ENCODE measurements at places on chromosomes 11 and 22.

- peak; percentile 61 for DNase-seq
Observed at GRCh38 chr11:69131644-69132300, 24.0 kb upstream of the SMIM38 start.

- DNase-seq: no peak
Observed at GRCh38 chr11:119580081-119580480, 148.9 kb downstream of the NECTIN1 start.

DNA sequence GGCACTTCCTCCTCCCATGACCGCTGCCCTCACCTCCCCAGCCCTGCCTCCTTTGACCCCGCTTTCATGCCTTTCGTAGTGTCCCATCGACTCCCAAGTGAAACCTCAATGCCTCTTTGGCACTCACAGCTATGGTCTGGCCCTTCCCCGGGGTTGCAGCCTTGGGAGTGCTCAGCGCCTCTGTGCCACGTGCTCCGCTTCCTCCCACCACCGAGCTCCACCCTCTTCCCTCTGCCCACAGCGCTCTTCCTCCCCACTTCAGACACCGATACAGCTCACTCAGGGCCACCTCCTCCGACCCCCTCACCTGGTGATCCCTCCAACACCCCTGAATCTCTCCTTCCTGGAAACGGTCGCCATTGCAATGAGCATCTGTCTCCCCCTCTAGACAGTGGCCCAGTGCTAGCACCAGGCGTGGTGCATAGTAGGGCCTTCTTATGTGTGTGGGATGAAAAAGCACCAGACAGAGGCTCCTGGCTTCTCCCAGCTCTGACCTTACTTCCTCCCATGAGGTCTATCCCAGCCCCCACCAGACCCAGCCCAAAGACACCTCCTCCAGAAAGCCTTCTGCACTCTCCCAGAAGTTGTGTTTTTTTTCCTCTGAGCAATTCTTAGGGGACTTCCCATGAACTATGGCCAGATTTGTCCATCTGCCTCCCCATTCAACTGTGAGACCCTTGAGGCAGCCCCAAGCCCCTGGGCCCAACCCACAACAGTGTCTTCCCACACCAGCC, 16.4 kb upstream of the SCGB1A1 start:
- no peak for DNase-seq

DNA sequence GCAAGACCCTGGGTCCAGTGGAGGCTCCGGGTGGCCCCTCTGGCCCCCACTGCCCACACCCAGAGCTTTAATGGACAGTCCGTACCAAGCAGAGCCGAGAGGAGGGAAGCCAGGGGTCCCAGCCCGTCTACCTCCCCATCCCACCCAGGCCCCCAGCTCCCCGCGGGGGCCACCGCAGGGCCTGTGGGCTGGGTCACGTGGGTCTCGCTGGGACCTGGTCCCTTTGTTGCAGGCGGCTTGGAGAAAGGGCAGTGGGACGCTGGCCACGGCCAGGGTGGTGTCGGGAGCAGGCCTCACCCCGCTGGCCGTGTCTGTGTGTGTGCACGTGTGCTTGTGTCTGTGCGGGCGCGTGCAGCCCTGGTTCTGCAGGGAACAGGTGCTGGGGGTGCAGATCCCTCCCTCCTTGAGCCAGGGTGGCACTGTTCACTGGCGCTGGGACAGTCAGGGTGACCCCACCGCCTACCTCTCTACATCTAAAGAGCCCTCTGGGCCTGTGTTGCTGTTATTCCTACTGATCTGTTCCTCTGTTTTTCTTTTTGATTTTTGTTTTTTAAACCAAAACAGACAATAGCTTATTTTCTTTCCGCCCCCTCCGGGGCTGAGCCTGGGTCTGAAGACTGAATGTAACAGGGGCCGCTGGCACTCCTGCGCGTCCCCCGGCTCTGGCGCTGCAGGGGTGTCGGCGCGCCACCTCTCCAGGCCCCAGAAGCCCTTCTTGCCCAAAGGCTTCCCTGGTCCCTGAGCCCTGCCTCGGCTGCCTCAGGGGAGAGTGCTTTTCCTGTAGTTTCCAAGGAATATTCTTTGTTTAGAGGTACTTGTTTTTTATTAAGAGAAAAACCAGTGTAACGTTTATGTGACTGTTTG, 20.1 kb upstream of the TMEM191C start:
- no peak for DNase-seq

DNA sequence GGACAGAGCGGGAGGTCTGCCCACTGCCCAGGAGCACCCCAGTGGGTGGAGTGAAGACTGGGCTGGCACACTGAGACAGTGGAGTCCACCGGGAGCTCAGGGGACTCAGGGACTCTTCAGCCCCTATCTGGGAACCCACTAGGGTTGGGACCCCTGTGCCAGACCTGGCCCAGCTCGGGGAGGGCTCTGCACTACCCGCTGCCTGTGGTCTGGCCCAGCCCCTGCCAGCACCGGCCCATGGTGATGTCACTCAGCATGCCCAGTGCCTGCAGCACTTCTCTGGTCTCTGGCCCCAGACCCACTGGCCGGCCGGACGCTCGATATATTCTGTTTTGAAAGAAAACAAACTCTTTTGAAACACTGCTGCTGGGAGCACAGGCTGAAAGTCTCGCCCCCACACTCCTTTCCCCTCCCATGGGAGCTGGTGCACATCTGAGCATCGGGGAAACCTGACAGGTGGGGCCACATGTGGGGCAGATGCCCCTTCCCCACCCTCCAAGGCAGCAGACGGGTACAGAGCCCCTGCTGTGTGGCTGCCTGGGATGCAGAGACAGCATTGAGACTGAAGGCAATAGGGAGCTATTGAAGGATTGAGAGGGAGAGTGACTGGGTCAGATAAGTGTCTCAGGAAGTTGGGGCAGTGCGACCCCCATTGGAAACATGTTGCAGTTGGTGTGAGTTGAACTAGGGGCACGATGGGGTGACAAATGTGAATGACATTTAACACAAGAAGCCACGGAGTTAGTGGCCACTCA, 62.9 kb downstream of the MYEOV start:
- DNase-seq: no peak

GRCh38 chr11:75795276-75796090, 19.5 kb upstream of the UVRAG start:
- no peak for DNase-seq
